Ovary (tissue), 10 donors: ENCODE measurements at places on chromosomes 1 and 21.

GRCh38 chr1:243730487-243731150 lies 119.4 kb downstream of the AKT3 start:
- DNase-seq: no peak

GRCh38 chr1:227540170-227541098 lies 22.9 kb upstream of the ZNF678 start:
- no peak for DNase-seq

DNA sequence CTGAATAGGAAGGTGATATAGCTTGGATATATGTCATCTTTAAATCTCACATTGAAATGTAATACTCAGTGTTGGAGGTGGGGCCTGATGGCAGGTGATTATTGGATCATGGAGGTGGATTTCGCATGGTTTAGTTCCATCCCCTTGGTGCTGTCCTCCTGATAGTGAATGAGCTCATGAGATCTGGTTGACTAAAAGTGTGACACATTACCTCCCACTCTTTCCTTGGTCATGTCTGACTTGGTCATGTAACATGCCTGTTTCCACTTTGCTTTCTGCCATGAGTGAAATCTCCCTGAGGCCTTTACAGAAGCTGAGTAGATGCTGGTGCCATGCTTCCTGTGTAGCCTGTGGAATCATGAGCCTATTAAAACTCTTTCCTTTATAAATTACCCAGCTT lies 664.5 kb upstream of the NR5A2 start:
- no peak for DNase-seq

GRCh38 chr1:220527279-220527907 lies 543 bp upstream of the MARK1 start:
- DNase-seq: no peak

GRCh38 chr1:159915571-159916241 lies 9.6 kb downstream of the TAGLN2 start:
- DNase-seq: no peak

DNA sequence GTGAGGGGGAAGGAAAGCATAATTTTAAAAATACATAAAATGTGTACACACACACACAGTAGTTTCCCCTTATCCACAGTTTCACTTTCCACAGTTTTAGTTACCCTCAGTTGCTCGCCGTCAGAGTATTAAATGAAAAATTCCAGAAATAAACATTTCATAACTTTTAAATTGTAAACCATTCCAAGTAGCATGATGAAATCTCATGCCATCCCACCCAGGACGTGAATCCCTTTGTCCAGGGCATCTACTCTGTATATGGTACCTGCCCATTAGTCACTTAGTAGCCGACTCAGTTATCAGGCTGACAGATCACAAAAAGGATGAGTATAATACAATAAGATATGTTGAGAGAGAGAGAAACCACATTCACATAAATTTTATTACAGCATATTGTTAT lies 36.2 kb downstream of the EPS15 start:
- no peak for DNase-seq

GRCh38 chr1:24972221-24972914 lies 42.3 kb upstream of the RUNX3 start:
- no peak for DNase-seq

DNA sequence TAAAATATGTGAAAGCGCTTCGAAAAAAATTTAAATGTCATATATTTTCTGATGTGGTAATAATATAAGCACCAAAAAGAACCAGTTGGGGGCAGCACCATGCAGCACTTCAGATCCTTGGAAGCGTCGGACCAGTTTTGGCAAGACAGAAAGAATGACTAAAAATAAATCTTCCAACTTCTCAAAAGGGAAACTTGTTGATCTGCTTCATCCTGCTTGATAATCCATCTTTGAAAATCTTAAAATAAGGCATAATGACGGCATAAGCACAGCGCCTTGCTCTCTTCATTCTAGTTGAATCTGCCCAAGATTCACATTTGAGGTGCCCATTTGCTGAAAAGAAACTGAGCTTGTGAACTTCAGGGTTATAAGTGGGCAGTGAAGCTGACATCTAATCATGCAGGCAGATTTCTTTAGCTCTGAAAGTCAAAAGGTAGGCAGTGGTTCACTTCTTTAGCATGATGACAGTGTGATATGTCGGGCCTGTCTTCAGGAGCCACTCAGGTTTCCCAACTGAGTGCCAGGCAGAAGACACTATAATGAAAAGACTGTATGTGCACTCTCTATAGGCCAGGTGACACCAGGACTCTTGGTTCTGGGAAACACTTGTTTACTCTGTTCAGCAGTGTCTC lies 19.8 kb upstream of the MUTYH start:
- peak; percentile 59 for DNase-seq

- DNase-seq: no peak
Observed at GRCh38 chr1:66244429-66244828, 289.5 kb upstream of the SGIP1 start.

- DNase-seq: no peak
Observed at GRCh38 chr21:38996355-38996754, 186.9 kb downstream of the PSMG1 start.

DNA sequence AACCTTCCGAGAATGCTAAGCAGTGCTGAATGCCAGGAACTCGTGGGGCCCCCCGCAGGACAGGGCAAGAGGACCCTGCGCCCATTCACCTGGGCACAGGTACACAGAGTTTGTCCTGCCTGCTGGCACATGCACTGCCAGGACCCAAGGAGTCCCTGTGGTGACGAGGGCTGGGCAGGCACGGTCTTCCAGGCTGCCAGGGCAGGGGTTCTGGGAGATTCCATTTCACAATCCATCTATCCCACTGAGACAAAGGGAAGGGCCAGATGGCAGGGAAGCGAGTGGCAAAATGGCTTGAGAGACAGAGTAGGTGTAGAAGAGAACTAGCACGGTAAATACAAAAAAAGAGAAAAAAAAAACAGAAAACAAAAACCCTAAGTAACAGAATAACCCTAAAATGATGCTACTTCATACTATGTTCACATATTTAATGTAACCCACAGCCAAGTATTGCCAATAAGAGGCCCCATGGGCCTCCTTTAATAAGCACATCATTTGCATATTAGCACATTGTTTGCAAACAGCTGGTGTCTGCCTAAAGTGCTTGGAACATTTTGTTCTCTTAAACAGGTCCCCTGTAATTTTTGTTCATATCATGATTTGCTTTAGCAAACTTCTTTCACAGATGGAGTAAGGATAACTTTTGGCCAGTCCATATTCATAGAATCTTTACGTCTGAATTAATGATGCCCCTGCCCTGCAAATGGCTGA lies 83.8 kb downstream of the STUM start:
- DNase-seq: no peak

DNA sequence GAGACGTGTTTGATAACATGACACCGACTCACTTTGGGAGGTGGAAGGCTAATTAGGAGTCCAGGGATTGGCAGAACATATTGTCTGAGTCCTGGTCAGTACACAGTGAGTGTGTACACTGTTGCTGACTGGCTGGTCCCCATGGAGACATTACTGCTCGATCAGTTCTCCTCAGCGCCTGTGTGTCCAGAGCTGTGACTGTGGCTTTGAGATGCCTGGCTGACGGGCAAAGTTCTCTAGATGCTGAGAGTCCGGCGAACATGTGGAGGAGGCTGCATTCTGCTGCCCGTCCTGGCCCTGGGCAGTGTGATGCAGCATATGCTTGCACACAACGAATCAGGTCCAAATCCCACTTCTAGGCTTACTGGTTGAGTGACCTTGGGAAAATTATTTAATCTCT lies 280.1 kb upstream of the ST6GALNAC5 start:
- no peak for DNase-seq

DNA sequence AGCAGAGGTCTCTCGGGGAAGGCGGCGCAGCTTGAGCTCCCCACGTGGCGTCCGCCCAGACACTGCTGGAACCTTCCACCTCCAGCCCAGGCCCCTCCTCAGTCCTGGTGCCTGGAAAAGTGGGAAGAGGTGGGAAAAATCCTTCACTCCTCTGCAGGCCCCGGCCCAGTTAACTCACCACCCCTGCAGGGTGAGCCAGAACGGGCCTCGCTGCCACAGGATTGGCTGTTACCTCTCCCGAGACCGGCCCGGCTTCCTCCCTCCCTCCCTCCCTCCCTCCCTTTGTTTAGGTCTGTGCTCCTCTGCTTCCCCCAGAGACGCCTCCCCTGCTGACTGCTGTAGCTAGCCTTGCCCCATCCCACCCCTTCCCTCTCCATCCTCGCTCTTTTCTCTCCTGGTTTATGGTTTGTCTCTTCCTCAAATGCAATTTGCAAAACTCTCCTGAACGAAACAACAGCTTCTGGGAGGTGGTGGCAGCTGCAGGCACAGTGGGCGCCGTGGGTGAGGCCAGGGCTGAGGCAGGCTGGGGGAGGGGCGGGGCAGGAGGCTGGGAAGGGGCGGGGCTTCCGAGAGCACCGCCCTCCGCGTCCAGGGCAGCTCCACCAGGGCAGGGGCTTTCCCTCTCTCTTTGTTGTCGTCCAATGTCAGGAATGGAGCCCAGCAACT lies 6.5 kb downstream of the CAPN9 start:
- peak; percentile 59 for DNase-seq

GRCh38 chr1:6672558-6672957 lies 29.1 kb downstream of the DNAJC11 start:
- no peak for DNase-seq

DNA sequence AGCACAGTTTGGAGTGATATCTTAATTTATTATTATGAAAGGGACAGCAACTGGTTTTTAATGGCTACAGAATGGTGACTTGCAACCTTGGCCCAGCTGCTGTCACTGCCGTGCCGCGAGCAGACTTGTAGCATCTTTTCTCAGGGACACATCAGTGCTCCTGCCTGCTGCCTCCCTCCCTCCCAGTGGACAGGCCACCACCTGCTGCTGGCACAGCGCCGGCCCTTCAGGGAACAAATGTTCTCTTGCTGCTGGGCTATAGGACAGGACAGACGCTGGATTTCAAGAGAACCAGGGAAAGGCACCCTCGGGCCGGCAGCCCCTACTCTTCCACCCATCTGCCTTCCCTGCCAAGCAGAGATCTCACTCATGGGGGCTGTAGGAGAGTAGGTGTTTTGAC lies 413.8 kb upstream of the NFIA start:
- no peak for DNase-seq

- DNase-seq: no peak
Observed at GRCh38 chr1:113231866-113232265, 158.4 kb upstream of the MAGI3 start.

DNA sequence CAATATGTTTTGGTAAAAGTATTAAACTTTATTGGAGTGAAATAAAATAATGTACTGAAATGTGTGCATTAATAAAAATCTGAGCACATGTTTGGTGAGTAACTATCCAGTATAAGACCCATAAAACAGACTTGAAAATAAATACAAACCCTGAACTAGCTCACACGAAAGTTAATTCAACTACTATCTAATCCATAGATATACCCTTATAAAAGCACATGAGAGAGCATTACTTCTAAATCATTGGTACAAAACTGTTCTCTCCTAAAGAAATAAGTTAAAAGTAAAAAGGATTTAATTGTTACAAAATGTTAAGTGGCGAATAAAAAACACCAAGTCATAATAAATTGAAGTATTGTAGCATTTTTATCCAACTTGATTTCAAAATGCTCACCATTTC lies 295.6 kb downstream of the PTPRC start:
- no peak for DNase-seq

- DNase-seq: no peak
Observed at GRCh38 chr1:26833432-26834405, 7.2 kb downstream of the ZDHHC18 start.

GRCh38 chr1:19676438-19676922 lies 11.8 kb downstream of the HTR6 start:
- peak; percentile 78 for DNase-seq

- DNase-seq: no peak
Observed at GRCh38 chr1:76122271-76122670, 47.7 kb downstream of the ST6GALNAC3 start.

- no peak for DNase-seq
Observed at GRCh38 chr21:42572906-42573495, 59.3 kb downstream of the SLC37A1 start.

GRCh38 chr21:41112740-41113692 lies 54.9 kb upstream of the BACE2 start:
- DNase-seq: no peak

GRCh38 chr21:45860493-45861155 lies 120.9 kb upstream of the COL6A1 start:
- no peak for DNase-seq

DNA sequence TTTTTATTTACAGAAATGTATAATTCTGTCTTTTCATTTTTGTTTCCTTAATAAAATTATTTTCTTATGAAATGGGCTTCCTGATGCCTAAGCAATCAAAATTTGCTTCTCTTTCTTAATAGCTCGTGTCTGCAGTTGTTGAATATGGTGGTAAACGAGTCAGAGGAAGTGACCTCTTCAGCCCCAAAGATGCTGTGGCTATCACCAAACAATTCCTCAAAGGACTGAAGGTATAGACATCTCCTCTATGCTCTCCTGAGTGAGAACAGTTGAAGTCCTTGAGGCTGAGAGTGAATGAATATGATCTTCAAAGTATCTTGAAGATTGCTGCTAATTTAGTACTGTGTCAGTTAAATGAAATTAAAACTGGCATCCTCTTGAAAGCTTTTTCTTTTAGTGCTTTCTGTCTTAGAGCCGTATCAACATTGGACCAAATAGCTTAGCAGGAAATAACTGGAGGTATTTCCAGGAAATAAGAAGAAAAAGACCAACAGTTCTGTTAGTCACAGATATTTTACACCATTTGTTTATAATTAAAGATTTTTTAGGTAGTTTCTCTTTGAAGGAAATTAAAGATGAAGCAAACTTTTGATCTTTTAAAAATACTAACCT lies 24.7 kb downstream of the VPS45 start:
- no peak for DNase-seq

- DNase-seq: peak; percentile 53
Observed at GRCh38 chr1:59013276-59013927, 229.6 kb upstream of the JUN start.

GRCh38 chr1:165823552-165824268 lies 3.7 kb upstream of the UCK2 start:
- no peak for DNase-seq

- DNase-seq: no peak
Observed at GRCh38 chr1:23392125-23392855, 22.7 kb upstream of the ZNF436 start.

GRCh38 chr1:85297855-85298629 lies 21.6 kb upstream of the BCL10 start:
- peak; percentile 26 for DNase-seq

GRCh38 chr1:1927751-1928150 lies 8.7 kb upstream of the TMEM52 start:
- DNase-seq: no peak

- DNase-seq: no peak
Observed at GRCh38 chr21:16993416-16994038, 519.3 kb upstream of the CXADR start.

DNA sequence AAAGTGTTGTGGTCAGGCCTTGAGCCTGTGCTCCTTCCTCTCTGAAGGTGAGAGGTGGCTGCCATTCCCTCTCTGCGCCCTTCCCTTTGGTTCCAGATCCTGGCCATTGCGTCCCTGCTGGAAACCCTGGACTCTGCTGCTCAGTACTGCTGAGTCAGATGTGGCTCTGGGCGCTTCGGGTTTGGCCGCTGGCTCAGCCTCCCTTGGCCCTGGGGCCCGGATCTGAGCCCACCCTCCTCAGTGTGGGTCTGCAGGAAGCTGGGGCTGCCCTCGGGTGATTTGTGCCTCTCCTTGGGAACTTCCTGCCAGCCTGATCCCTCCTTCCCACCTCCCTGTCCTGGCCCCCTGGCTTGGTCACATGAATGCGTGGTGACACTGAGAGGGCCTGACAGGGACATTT lies 32.2 kb downstream of the QSOX1 start:
- DNase-seq: no peak
